ENCODE measurements at places on chromosomes 2 and 18. TPM values are rescaled to one million over a fixed set of nuclear protein-coding genes. Genes with fewer than 3 reads are reported as not detected.

The RGPD4 gene
- not detected for total RNA-seq

The GALNT3 gene
- 0.87 TPM for total RNA-seq

The ARHGEF33 gene
- 1.5 TPM for total RNA-seq

The PCARE gene
- total RNA-seq, result not detected

The FLACC1 gene
- 1.4 TPM for total RNA-seq

The BUB1 gene
- 20.4 TPM for total RNA-seq

The REG1B gene
- total RNA-seq, result not detected

The ZNF519 gene
- total RNA-seq, result 6.4 TPM

The MAP4K3 gene
- total RNA-seq, result 59.1 TPM

Data from uterine smooth muscle cell (primary cell).